Inflammatory macrophage treated with lipopolysaccharide for 1 hour (primary cell): ENCODE measurements at places on chromosomes 11 and 22.
A peak's percentile ranks its signal among the peaks of the same experiment; 100 is the strongest.

- no peak for DNase-seq
Measured at GRCh38 chr22:19703869-19704268, 10.4 kb upstream of the SEPTIN5 start.

DNA sequence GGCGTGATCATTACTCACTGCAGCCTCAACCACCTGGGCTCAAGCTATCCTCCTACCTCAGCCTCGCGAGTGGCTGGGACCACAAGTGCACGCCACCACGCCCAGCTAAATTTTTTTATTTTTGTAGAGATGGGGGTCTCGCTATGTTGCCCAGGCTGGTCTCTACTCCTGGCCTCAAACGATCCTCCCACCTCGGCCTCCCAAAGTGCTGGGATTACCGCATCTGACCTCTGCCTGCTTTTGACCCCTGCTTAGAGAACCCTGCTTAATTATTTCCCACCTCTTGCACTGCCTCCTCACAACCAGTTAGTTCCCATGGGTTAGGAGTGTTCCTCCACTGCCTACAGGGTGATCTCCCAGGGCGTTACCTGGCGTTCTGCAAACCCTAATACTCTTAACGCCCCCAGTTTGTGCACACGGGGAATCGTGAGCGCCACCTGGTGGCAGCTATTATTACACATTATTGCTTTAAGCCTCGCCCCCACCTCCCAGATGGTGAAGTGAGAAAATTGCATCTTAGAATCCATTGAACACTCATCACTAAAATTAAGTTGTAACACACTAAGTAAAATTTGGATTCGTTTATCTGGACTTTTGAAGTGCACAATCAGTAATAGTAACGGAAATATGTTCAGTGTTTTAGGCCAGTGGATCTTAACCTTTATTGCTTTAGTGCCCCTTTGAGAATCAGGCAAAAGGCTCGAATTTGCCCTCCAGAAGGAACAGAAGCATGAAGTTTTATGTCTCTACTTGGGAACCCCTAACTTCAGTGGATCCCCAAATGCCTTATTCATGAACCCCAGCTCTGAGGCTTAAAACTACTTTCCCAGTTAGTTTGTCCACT, 61.4 kb upstream of the ASPHD2 start:
- DNase-seq: peak; percentile 88

- peak; percentile 44 for DNase-seq
Measured at GRCh38 chr11:35237860-35238715, 99.1 kb downstream of the CD44 start.

GRCh38 chr22:31229402-31230079, 17.4 kb downstream of the LIMK2 start:
- DNase-seq: no peak

DNA sequence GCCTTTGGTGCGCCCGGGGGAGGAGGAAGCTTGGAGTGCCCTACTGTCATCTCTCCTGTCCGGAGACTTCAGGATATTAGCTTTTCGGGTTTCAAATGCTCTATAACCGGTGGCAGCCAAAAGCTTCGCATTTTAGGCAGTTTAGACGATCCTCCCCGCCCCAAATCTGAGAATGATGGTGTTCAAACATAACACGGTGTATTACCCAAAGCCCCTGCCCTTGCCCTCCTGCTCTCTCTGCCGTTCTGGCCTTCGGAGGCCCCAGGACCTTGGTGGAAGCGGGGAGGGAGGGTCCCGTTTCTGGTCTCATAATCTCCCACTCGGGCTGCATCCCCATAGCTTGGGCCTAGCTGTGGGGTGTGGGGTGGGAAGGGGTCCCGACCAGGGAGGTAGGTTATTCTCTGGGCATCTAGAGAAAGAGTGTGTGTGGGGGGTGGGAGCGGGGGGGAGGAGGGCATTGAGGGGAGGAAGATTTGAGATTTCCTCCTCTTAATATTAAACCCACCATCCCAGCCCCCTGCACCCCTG, 2.3 kb downstream of the PKNOX2 start:
- no peak for DNase-seq

DNA sequence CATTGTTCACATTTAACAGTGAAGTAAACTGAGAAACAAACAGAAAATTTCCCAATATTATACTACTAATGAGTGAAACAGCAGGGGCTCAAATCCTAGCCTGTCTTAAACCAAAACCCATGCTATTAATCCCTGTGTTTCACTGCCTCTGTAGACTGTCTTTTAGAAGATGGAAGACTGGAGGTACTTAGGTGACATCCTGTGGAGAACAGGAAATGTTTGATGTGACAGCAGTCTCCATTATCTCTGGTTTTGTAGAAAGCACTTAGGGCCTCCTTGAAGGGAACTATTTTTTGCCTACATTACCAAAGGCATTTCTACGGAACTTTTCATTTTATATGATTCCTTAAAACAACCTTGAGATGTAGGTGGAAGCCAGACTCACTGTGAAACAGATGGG, 288.1 kb upstream of the SORL1-AS1 start:
- no peak for DNase-seq

DNA sequence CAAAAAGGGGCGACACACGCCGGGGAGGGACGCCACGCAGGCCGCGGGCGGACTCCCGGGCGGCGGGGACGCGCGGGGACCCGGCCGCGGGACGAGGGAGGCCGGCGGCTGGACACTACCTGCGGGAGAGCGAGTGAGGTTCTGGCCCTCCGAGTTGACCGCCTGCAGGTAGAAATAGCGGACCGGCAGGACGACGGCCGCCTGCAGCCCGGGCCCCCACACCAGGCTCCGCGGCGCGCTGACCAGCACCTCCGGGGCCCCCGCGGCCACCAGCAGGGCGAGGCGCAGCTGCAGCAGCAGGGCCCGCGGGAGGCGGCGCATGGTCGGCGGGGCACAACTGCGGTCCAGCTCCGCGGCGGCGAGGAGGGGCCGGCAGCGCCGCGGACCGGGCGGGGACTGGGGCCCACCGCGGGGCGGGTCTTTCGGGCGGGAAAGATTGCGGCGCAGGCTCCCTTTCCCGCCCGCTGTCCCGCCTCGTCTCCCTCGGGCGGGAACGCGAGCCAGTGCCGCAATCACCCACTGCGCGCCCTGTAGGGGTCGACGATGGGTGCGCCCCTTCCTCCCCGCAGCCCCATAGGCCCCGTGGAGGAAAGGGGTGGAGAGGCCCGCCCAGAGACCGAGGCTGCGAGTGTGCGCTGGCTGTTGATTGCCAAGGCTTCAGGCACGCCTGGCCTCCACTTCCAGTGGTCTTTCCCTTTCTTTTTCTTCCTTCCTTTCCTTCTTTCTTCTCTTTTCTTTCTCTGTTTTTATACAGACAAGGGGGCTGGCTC, at the start of gene POGLUT3:
POGLUT3 (minus strand) TSS at position 339 of the 770 bp plus-strand sequence; CDS start at position 321, 18 bp downstream.
- DNase-seq: peak; percentile 29

DNA sequence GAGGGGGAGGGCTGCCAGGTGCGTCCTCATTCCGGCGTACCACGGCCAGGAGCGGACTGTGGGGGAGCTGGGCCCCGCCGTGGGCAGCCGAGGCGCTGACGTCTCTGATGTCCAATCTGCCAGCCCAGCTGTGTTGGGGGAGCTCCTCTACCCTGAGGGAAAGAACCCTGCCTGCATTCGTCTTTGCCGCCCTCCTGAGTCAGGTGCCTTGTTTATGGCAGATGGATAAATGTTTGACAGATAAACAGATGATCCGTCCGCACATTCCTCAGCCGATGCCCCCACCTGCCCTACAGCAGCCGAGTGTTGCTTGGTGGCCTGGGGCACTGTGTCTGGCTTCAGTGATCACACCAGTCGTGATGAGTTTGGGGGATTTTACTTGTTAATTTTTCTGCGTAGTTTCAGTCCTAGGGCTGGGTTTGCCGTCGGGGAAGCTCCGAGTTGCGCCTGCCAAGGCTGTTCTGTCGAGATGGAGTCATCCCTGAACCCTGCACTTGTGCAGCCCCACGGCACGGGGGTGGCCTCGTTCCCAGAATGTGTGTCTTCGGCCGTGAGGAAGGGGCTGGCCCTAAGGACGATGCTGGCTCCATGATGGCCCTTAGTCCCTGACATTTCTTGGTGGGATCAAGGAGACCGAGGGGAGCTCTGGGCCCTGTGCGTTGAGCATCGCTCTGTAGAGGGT, 1083.9 kb downstream of the BRD1 start:
- DNase-seq: no peak

DNA sequence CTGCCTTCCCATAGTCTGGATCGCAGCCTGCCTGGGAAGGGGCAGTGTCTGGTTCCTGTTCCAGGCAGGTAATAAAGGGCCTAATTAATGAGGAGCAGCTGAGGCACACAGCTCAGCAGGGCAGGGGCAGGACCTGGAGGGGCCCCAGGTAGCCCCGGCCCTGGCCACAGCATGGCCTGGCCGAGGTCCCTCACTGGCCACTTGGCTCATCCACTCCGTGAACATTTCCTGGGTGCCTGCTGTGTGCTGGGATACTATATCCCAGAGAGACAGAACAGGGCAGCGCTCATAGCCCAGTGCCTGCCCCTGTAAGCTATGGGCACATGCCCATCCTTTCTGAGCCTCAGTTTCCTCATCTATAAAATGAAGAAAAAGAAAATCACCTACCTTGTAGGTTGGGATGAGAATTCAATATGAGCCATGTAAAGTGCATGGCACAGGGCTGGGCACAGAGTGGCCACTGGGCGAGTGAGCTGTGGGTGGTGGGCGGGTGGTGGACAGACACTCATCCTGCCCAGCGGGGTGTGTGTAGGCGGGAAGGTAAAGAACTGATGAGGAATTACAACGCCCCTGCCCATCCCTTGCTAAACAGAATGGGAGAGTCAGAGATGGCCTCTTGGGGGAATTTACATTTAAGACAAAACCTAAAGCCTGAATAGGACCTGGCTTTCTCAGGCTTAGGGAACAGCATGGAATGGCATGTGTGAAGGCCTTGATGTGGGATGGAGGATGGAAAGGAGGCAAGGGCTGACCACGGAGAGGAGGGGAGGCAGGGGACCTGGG, 9.2 kb downstream of the MYRF start:
- DNase-seq: peak; percentile 6

GRCh38 chr11:58786693-58787092, 55.0 kb upstream of the GLYAT start:
- no peak for DNase-seq

GRCh38 chr11:119363851-119364590, 17.5 kb downstream of the USP2 start:
- DNase-seq: peak; percentile 68

DNA sequence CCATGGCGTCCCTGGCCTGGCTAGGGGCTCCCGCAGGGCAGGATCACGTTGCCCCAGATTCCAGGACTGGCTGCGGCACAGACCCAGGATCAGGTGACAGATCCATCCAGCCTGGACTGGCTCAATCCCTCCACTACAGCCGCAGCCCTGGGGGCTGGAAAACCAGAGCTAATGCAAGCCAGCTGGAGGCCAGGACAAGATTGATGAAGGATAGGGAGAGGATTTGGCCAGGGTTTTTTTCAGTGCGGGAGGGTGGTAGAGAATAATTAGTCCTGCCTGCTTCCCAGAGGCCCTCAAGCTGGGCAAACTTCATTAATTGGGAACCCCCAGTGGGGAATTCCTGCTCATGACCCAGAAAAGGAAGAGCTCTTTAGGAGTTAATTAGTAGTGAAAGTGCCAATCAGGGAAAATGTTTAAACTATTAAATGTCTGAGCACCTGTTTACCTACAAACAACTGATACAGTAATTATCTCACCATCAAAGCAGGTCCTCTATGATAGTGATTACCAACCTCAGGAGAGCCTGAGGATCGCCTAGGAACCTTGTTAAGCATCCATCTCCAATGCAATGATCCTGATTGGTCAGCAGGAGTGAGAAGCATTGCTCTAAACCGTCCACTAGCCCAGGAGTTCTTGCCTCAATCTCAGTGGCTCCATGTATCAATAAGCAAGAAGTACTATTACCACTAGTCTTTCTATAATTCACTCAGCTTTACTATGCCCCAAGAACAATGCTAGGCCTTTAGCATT, 33.0 kb upstream of the MYOD1 start:
- DNase-seq: no peak

DNA sequence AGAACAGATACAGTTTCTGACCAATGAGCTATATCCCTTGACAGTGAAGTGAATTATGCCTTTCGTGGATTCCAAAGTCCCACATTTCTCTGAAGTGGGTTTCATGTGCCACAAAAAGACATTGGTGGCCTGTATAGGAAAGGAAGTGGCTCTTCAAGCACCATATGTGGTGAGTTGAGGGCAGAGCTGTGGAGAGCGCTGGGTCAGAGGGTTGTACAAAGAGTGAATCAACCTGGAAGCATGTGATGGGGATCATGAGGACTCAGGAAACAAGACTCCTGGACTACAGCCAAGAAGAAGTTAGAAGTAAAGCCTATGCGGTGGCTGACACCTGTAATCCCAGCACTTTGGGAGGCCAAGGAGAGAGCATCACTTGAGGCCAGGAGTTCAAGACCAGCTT, 579 bp upstream of the SLC5A4 start:
- no peak for DNase-seq

DNA sequence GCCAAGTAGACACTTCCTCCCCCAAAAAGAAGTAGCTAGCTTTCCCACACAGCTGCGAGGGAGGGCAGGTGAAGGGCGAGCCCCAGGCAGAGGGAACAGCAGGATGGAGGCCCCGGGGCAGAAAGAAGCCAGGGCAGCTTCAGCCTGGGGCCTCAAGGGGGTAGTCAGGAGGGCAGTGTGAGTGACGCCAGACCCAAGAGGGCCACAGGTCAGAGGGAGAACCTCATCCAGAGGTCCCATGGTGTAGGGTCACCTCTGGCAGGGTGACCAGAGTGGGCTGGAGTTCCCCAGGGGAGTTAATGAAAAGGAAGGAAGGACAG, 9.2 kb downstream of the PRR5 start:
- no peak for DNase-seq

DNA sequence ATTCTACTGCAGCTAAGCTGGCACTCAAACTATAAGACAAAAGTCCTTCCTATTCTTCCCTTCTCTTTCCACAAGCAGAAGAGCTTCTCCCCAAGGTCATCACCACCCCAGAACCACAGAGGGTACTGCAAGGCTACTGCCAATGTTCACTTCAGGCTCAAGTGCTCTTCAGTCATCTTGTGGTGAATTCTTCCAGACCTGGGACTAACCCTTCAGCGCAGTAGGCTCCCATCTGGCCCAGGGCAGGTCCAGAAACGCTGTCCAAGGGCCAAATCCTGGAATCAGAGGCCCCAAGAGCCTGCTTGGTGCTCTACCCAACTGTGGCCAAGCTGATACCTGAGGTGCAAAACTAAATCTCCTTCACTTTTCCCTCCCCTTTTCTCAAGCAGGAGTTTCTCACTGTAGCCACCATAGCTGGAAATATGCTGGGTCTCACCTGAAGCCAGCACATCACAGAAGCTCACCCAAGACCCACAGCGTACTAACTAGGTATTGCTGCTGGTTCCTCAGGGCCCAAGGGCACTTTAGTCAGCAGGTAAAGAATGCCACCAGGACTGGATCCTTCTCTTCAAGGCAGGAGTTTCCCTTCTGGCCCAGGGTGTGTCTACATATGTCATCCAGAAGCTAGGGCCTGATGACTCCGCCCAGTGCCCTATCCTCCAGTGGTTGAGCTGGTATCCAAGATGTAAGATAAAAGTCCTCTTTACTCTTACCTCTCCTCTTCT, 27.8 kb downstream of the FCHSD2 start:
- no peak for DNase-seq

GRCh38 chr11:68345776-68346461, 33.5 kb downstream of the LRP5 start:
- no peak for DNase-seq

GRCh38 chr22:16989915-16990314, 18.1 kb downstream of the GAB4 start:
- no peak for DNase-seq

- peak; percentile 31 for DNase-seq
Measured at GRCh38 chr22:26502688-26503561, 9.3 kb downstream of the TFIP11 start.
